Activated CD4-positive, alpha-beta T cell treated with anti-CD3 and anti-CD28 coated beads, Interleukin-2, amount 50 U/mL, for 1 hour (primary cell): ENCODE measurements at places on chromosomes 11 and 22.

DNA sequence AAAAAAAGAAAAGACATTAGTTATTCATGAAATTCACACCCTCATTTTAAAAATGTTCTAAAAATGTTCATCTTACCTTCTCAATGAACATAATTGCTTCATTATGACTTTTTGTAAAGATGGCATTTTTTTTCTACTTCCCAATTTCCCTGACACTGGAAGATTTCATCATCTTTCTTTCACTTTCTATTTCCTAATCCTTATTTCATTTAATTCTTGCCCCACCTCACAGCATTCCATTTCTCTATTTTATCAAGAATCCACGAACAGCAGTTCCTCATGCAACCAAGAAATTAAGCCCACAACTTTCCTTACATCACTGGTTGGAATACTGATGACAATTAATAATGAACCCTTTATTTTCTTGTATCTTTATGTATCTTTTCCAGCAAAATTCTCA is 1.9 kb downstream of the PATL1 start:
- no peak for DNase-seq

GRCh38 chr11:1289211-1289935 is 20.1 kb downstream of the TOLLIP start:
- no peak for DNase-seq

- no peak for DNase-seq
These were observed 52.7 kb upstream of the RRM1 start for GRCh38 chr11:4041731-4042391.

DNA sequence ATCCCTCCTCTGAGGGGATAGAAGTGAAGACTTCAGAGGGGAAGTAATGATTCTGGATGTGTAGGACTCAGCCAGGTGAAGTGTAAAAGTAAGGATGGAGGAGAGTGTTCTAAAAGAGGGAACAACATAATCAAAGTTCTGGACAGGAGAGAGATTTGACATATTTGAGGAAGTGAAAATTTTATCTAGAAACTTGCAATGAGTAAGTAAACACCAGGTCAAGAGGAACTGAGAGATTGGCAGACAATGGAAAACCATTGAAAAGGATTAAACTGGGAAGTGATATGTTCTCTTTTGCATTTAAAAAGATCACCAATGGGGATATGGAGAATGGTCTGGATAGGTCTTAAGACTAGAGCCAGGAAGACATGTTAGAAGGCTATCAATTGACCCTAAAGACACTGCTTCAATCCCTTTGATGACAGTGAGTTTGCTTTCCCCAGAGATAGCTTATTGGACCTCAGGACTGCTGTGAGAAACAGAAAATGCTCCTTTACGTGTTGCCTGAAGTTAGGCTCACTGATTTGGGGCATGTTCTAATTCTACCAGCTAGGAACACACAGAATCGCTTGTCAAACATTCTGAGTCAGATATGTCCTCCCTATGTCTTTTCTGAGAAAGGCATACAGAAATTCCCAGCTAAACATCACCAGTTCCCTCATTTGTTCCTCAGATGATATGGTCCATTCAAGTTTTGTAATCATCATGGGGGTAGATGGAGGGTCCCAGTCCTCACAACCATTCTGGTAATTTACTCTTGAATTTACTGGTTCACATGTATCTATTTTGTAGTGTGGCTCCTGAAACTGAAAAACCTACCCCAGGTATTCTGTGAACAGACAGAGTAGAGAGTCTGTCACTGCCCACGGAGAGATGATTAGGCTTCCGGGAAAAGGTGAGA is 144.9 kb downstream of the MAML2 start:
- DNase-seq = no peak

DNA sequence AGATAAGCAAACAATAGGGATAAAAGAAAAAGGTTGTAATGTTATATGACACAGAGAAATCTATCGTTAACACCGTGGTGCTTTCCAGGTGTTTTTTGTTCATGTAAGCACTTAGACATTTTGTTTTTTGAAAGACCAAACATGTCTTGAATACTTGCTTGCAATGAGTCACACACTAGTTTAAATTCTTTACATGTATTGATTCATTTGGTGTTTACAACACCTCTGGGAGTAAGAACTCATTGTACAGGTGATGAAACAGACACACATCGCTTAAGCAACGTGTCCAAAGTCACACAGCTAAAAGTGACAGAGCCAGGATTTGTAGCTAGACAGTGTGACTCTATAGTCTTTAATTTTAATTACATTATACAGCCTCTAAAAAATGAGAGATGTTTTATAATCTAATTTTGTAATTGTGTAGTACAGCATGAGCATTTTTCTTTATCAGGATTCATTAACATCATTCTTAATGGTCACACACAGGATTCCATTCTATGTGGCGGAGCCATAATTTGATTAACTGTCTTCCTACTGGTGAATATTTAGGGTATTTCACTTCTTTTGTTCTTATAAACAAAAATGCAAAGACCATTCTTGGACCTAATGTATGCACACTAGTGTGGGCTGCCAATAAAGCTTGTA is 148.8 kb downstream of the DBX1 start:
- no peak for DNase-seq

GRCh38 chr11:35017528-35018342 is 101.3 kb downstream of the PDHX start:
- DNase-seq = no peak

- DNase-seq = no peak
These were observed 3.2 kb upstream of the RTN4R start for GRCh38 chr22:20271114-20271994.

GRCh38 chr22:35071784-35072183 is 5.8 kb downstream of the ISX start:
- DNase-seq = no peak

DNA sequence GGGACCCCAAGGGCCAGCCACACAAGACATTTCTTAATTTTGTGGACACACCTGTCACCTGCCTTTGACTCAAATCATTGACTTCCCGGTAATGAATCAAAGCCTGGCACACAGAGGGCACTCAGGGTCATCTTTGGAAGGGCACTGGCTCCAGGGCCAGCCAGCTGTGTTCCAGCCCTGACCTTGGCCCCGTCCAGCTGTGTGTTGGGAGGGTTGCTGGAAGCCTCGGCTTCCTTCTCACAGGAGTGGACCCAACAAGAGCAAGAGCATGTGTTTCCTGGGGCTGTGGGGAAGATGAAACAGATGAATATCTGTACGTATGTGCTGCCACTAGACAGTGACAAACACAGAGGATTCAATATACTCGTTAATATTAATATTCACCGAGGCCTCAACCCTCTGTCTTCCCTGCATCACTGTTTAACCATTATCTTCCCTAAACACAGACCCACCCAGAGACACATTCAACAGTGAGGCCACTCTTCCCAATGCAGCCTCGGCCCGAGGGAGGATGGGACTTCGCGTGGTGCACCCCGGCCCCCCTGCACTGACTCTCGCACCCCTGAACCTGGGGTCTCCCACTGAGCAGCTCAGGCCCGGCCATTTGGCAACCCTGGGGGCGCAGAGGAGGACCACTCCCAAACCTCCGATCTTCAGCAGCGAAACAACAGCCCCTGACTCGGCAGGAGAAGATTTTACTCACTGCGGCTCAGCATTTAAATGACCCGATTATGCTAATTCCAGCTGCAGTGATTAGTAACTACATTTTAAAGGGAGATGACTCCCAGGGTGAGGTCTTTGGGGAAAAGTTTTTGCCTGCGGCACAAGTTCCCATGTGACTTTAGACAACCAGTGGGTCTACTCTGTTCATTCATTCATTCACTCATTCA is 45.7 kb downstream of the PHF21B start:
- DNase-seq = no peak

DNA sequence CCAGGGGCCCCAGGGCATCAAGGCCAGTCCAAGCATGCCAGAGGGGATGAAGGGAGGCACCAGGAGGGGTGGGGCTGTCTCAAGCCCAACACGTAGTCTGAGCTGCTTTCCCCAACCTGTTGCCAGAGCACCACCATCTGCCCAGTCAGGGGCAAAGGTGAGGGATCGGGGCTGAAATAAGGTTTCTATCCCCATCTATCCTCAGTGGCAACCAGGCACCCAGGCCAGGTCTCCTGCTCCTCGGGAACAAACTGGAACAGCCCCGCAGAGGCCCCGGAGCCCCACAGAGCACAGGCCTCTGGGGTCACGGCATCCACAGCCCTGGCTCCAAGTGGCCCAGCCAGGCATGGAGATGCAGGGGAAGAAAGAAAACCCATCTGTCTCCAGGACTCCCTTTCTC is 19.3 kb downstream of the STARD10 start:
- DNase-seq = no peak

DNA sequence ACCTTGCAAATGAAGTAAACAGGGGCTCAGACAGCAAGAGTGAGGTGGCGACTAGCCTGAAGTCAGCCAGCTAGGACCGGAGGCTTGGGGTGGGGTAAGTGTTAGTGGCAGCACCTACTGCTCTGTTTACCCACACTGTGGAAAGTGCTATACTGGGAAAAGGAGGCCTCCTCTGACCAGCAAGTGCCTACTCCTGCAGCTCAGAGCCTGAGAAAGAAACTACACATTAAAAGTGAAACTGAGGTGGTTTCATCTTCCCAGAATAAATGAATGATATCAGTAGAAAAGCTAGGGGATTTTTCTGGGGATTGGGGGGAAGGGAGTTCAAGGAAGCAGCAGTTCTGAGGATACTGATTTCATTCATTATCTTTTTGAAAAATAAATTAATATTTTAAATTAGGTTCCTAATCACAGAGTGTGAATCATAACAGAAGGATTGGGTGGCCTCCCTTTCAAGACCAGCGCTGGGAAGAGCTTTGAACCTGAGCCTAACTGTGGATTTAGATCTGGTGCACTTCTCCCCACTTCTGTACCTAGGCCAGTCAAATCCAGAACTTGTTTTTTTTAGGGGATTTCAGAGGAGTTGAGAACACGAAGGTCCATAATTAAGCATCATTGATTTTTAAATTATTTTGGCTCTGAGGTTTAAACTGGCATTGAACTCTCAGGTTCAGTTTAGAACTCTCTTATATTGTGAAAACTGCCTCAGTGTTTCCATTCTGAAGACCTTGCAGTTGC is 48.1 kb upstream of the GRAMD1B start:
- no peak for DNase-seq

DNA sequence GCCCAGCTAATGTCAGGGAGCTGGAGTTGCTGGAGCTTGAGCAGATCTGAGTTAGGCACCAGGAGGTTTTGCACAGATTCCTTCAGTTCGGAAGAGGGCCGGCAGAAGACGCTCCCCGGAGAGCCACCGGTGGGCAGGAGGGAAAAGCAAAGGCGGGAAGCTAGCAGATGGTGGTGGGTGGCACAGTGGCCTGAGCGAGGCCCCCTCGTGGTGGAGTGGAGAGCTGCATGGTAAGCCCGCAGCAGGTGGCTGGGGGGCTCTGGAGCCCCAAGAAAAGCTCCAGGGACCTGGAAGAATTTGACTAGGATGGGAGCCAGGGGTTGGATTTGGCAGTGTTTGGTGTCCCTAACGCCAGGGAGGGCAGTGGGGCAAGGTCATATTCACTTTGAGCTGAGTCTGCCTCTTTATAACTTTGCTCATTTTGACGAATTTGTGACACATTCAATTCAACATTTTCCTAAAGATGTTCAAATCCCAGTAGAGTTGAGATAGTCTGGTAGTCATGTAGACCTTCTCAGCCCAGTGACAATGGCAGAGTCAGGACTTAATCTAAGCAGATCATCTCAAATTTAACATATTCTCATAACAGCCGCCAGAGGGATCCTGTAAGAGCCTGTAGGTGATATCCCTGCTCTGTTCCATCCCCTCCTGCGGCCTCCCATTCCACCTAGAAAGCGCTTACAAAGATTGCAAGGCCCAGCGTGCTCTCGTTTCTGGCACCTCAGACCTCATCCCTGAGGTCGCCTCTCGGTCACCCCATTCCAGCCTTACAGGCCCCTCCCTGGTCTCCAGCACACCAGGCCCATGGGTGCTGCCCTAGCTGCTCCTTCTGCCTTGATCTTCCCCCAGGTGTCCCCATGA is 57.9 kb downstream of the TRIM29 start:
- peak; percentile 14 for DNase-seq

GRCh38 chr11:129703846-129704245 is 111.8 kb upstream of the TMEM45B start:
- no peak for DNase-seq

DNA sequence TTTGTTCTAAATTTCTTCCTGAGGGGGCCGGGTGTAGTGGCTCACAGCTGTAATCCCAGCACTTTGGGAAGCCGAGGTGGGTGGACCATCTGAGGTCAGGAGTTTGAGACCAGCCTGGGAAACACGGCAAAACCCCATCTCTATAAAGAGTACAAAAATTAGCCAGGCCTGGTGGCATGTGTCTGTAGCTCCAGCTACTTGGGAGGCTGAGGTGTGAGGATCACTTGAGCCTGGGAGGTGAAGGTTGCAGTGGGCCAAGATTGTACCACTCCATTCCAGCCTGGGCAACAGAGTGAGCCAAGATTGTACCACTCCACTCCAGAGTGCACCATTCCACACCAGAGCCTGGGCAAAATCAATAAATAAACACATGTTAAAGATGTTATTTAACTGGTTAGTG is 20.6 kb upstream of the TOP3B start:
- no peak for DNase-seq

DNA sequence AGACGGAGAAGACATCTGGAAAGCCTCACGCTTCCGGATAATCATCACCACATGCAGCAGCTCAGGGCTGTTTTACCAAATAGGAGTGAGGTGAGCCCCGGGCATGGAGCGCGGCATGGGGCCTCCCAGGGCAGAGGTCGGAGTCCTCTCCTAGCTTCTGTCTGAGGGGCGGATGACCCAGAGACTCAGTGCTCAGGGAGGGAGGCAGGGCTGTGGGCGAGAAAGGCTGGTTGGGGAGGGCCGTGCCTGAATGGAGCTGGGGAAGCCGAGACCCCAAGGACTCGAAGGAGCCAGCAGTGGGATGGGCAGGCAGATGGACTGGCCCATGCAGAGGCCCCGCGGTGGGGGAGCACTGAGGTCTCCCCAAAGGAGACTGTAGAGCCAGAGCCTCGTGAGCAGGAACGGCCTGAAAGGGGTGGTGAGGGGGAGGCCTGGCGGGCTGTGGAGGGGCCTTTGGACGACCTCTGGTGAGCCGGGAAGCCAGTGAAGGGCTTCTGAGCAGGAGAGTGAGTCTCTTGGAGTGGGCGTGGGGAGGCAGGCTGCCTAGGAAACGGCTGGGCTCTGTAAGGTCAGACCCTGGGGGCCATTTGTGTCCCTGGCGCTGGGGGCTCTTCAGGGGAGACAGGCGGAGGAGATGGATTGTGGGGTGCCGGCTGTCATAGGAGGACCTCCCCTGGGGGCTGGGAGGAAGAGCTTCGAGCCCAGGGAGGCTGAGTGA is 24.7 kb upstream of the PANX2 start:
- DNase-seq = no peak

- no peak for DNase-seq
These were observed 27.3 kb upstream of the MUC5AC start for GRCh38 chr11:1130276-1131032.

- DNase-seq = no peak
These were observed 30.0 kb downstream of the PRR14L start for GRCh38 chr22:31719850-31720471.

- DNase-seq = no peak
These were observed 392.2 kb downstream of the TBC1D22A start for GRCh38 chr22:47154621-47155081.

- no peak for DNase-seq
These were observed 7.3 kb downstream of the NAV2 start for GRCh38 chr11:19719960-19720359.

GRCh38 chr11:120391292-120391691 is 55.1 kb downstream of the ARHGEF12 start:
- DNase-seq = no peak
